ENCODE measurements at places on chromosomes 11 and 22. TPM values are rescaled to one million over a fixed set of nuclear protein-coding genes. Genes with fewer than 3 reads are reported as not detected.

Gene UPK2
- 0.21 TPM for total RNA-seq

Gene TMEM126B
- total RNA-seq = 63.8 TPM

Gene SEPTIN3
- total RNA-seq = 8.5 TPM

Gene GLB1L2
- total RNA-seq = 3.1 TPM

- H3K27me3 ChIP-seq = peaks cover 2% of the 10 kb centered on the region
- no peak for DNase-seq
- H3K4me1 ChIP-seq = no peaks in the 10 kb centered on the region
- H3K36me3 ChIP-seq = no peaks in the 10 kb centered on the region
- H3K27ac ChIP-seq = no peak overlapping the region
- no peak overlapping the region for H3K4me3 ChIP-seq
These were observed 44.1 kb downstream of the CHORDC1 start for GRCh38 chr11:90178751-90179150.

DNA sequence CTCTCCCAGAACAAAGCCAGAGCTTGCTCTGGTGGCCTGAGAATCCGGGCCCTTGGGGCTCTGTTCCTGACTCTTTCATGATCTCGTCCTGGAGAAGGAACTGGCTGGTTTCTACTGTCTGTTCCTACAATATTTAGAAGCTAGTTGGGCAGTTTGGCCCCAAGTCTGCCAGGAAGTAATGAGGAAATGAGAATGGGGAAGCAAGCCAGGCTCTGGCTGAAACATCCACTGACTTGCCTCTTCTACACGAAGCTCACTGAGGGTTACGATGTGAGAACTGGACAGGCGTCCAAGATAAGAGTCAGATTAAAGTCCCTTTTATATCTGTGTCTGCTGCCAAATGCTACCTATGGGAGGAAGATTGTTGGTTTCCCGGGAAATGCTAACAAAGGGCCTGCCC lies 110.0 kb upstream of the KIRREL3 start:
- H3K4me1 ChIP-seq = no peaks in the 10 kb centered on the region
- H3K27ac ChIP-seq = no peak overlapping the region
- no peaks in the 10 kb centered on the region for H3K27me3 ChIP-seq

DNA sequence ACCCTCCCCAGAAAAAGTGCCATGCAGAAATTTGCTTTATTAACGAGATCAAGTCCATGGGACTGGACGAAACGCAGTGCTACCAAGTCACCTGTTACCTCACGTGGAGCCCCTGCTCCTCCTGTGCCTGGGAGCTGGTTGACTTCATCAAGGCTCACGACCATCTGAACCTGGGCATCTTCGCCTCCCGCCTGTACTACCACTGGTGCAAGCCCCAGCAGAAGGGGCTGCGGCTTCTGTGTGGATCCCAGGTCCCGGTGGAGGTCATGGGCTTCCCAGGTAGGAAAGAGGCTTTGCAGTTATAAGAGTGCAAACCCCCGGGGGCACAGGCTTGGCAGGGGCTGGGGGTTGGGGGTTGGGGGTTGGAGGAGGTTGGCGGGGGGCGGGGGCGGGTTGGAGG lies 4.2 kb downstream of the APOBEC3H start:
- no peak overlapping the region for H3K27ac ChIP-seq
- H3K36me3 ChIP-seq = no peaks in the 10 kb centered on the region
- H3K4me3 ChIP-seq = no peak overlapping the region
- no peaks in the 10 kb centered on the region for H3K27me3 ChIP-seq
- H3K4me1 ChIP-seq = peaks cover 41% of the 10 kb centered on the region

- H3K27me3 ChIP-seq = peaks cover 88% of the 10 kb centered on the region
- no peak for DNase-seq
- H3K36me3 ChIP-seq = no peaks in the 10 kb centered on the region
- peak within 1 kb of the TSS; percentile 63 for H3K27ac ChIP-seq
These were observed at the start of gene ALX4 for GRCh38 chr11:44309478-44310205. ALX4 (minus strand) TSS chr11:44310139; CDS start chr11:44310062, 77 bp downstream.

Measured in activated T-helper 2 cell treated with anti-CD3 and anti-CD28 coated beads, Interferon-gamma antibody, Interleukin-2, Interleukin-4, amounts not matched to agents 10 μg/mL and 5 μg/mL and 100 μg/mL, durations not matched to agents 14 hours and 24 hours and 36 hours (primary cell).